Dermis microvascular lymphatic vessel endothelial cell (primary cell): ENCODE measurements at places on chromosomes 2 and 18. TPM values are rescaled to one million over a fixed set of nuclear protein-coding genes. Genes with fewer than 3 reads are reported as not detected.
A peak's percentile ranks its signal among the peaks of the same experiment; 100 is the strongest.

DAPL1 gene
- total RNA-seq = not detected in 2 replicates

ARL4C gene
- 2.7 and 4.4 TPM in 2 replicates for total RNA-seq

DNA sequence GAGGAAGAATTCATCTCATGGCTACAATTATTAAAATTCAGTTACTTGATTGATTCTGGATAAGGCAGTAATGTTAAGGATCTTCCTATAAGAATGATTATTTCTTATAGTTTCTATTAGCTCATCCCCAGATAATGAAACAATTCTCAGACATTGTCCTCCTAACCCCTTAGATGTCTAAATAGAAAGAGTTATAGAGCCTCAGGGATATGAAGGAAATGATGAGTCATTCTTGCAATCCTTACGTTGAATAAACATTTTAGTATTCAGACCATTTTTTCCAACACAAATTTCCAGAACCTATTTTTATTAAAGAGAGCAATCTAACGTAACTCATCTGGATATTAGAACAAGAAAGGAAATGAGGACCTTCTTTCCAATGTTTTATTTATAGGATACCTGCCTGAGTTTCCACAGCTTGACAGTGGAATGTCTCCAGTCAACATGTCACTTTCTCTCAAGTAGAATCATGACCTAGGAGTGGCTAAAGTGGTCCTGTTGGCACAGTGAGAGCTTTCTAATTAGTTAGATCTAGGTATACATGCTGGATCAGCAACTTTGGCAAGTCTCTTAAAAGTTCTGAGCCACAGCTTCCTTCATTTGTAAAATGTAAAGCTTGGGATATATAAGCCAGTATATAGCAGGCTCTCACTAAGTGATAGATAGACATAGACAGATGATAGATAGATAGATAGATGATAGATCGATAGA, 88.0 kb upstream of the RAB27B start:
- DNase-seq = peak; percentile 2

GRCh38 chr2:112832841-112833638, 3.5 kb downstream of the IL1B start:
- DNase-seq = no peak

RAPGEF4 gene
- total RNA-seq = 14.2 and 17.7 TPM in 2 replicates

HOXD3 gene
- 5.6 and 7.2 TPM in 2 replicates for total RNA-seq

GRCh38 chr2:15814946-15815345, 125.4 kb upstream of the MYCN start:
- no peak for DNase-seq

GRCh38 chr2:233865838-233866237, 2.3 kb downstream of the MSL3B start:
- no peak for DNase-seq

CENPA gene
- total RNA-seq = 5.2 and 17.1 TPM in 2 replicates

OTOF gene
- 20.7 and 20.8 TPM in 2 replicates for total RNA-seq

- no peak for DNase-seq
These were observed 441.3 kb downstream of the RND3 start for GRCh38 chr2:150046211-150046610.

GPR39 gene
- not detected in 2 replicates for total RNA-seq
